Kidney glomerular epithelial cell (primary cell): ENCODE measurements at places on chromosomes 4 and X.

DNA sequence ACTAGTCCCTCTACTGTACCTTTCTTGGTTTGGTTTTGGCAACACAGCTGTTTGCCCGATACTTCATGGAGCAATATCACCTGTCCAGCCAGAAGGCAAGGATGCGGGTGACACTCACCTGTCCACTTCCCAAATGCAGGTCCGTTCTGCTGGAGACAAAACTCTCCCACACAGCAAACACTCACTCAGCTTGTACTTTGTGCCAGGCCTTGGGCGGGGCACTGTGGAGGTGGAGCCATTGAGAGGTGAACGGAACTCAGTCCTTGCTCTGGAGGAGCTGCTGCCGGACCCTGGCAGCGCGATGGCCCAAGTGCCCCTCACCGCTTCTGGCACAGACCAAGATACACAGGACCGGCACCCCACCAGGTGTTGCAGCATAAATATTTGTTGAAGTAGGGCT, 15.3 kb upstream of the HMGB3 start:
- DNase-seq = no peak

GRCh38 chrX:19183761-19184477, 61.7 kb upstream of the ADGRG2 start:
- no peak for DNase-seq

- DNase-seq = no peak
Measured at GRCh38 chr4:183789657-183790056, 115.5 kb upstream of the STOX2 start.

DNA sequence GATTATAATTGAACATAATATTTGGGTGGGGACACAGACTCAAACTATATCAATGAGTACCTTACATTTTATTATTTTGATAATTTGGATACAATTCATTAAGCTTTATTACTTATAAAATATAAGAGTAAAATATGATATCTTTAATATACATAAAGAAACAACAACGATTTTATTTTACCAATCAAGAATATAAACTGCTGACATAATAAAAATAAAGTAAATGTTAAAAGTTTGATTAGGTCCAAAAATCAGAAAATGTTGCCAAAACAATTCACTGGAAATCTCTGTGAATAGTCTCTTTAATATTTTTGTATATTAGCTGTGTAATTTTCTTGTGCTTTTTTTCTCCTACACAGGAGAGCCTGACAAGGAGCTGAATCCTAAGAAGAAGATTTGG, 21.4 kb downstream of the GIMD1 start:
- no peak for DNase-seq

GRCh38 chr4:148800336-148800885, 358.2 kb upstream of the NR3C2 start:
- no peak for DNase-seq

DNA sequence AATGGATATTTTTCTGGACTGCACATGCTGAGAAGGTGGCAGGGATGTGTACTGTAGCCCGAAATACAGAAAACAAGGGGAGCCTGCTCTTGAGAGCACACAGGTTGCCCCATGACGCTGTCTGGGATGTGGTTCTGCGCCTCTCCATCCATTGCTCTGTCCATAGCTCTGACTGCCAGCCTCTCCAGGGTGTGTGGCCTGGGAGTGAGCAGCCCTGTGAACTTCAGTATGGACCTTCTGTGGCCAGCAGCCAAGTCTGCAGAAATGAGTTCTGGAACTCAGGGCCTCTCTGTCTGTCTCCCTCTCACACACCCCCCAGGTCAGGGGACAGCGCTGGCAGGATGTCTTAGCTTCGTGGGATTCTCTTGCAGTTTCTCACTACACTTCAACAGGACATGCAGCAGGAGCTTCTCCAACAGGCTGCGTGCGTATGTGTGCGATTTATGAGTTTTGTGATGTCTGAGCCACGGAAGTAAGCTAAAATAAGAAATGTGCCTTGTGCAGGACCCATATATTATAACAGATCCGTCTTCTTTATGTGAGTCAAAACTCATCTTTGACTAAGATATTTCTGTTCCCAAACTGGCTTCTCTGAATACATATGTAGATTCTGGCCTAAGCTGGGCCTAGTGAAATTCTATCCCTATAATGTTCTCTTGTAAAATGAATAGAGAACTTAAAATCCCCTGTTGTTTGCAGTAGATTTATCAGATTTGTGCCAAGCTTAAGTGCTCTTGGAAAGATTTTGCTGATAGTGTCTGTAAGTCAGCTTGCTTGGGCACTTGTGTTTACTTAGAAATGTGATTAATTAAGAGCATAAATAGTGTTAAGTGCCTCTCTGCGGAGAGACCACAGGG, 40.0 kb downstream of the PROM1 start:
- no peak for DNase-seq

- DNase-seq = no peak
Measured at GRCh38 chr4:152348670-152349069, 187.2 kb downstream of the FBXW7 start.

GRCh38 chr4:134470544-134470943, 269.0 kb upstream of the PABPC4L start:
- peak; percentile 27 for DNase-seq

- no peak for DNase-seq
Measured at GRCh38 chrX:69493193-69493592, 10.9 kb upstream of the NALF2 start.

- DNase-seq = peak; percentile 17
Measured at GRCh38 chrX:53287493-53288138, 6.2 kb upstream of the IQSEC2 start.

DNA sequence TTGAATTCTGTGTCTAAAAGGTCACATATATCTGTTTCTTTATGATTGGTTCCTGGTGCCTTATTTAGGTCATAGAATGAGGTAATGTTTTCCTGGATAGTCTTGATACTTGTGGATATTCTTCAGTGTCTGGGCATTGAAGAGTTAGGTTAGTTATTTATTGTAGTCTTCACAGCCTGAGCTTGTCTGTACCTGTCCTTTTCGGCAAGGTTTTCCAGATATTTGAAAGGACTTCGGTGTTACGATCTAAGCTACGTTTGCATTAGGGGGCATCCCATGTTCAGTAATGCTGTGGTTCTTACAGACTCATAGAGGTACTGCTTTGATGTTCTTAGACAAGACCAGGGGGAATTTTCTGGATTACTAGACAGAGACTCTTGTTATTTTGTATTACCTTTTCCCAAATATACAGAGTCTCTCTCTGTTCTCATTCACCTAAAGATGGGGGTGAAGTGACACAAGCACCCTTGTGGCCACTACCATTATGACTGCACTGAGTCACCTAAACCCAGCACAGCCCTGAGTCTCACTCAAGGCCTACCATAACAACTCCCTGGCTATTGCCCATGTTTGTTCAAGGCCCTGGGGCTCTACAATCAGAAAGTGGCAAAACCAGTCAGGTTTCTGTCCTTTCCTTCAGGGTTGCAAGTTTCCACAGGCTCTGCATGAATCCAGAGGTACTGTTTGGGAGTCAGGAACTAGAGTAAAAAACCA, 30.1 kb upstream of the CYSLTR1 start:
- no peak for DNase-seq
